ENCODE measurements at places on chromosomes 6 and 20.

GRCh38 chr6:166336847-166337246 lies 5.5 kb downstream of the SFT2D1 start:
- DNase-seq, result no peak

- DNase-seq, result no peak
These were observed 256.0 kb downstream of the LY86 start for GRCh38 chr6:6844530-6844929.

DNA sequence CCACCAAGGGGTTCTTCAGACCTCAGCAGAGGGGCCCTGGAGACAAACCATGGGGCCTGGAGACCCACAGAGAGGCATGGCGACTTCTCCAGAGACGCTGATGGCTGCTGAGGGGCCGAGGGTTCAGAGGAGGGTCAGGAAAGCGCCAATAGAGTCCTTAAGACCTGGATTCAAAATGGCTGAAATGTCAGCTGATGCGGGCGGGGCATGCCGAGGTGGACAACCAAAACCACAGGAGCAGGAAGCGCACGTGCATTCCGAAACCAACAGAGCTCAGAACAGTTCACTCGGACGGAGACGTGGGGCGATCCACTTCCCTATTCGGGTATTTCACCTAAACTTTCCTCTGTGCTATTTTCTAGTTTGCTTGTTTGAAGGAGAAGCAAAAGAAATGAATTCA lies 99.9 kb upstream of the RIN2 start:
- peak; percentile 43 for DNase-seq

DNA sequence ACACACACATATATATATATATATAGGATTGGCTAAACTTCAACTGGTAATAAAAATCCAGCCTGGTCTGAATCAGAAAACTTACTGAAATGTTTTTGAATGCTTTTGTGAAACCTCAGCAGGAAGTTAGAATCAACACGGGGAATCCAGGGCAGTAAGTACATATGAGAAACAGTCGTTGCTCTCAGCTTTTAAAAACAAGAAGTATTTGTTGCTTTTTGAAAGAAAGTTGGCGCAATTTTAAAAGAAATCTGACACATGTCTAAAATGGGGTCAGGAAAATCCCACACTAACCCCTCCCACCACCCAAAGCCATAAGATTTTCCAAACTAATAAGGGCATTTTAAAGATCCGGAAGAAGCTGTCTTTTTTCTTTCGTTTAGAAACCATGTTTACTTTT lies 11.5 kb upstream of the CCDC170 start:
- no peak for DNase-seq

DNA sequence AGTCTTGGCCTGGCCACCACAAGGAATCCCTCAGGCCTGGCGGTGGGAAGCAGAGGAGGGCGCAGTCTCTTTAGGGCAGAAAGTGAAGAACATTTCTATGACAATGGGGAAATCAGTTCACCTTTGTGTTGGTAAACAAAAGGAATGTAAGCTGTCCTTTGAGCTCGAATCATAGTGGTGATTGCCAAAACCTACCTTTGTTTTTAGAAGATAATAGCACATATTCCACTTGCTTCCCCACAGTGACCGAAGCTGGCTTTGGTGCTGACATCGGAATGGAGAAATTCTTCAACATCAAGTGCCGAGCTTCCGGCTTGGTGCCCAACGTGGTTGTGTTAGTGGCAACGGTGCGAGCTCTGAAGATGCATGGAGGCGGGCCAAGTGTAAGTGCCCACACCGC lies 144.1 kb downstream of the MTHFD1L start:
- DNase-seq, result no peak

GRCh38 chr20:40726776-40727175 lies 37.7 kb upstream of the MAFB start:
- DNase-seq, result no peak

GRCh38 chr6:38367231-38367630 lies 272.5 kb downstream of the BTBD9 start:
- DNase-seq, result no peak

DNA sequence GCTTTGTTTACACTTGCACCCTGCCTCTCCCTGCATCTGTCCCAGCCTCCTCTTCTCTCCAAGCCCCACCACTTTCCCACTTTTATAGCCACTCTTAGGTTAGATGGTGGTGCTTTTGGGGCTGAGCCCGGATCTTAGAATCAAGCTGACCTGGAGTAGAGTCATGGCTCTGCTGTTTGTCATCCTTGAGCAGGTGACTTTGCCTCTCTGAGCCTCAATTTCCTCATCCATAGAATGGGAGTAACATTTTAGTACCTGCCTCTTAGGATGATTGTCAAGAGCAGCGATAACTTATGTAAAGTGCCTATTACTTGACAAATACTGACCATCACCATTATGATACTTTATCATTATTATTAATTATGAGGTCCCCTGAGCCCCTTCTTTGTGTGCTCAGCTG lies 48.2 kb downstream of the CPNE5 start:
- DNase-seq, result no peak

GRCh38 chr20:41900201-41900691 lies 282.1 kb upstream of the CHD6 start:
- no peak for DNase-seq

DNA sequence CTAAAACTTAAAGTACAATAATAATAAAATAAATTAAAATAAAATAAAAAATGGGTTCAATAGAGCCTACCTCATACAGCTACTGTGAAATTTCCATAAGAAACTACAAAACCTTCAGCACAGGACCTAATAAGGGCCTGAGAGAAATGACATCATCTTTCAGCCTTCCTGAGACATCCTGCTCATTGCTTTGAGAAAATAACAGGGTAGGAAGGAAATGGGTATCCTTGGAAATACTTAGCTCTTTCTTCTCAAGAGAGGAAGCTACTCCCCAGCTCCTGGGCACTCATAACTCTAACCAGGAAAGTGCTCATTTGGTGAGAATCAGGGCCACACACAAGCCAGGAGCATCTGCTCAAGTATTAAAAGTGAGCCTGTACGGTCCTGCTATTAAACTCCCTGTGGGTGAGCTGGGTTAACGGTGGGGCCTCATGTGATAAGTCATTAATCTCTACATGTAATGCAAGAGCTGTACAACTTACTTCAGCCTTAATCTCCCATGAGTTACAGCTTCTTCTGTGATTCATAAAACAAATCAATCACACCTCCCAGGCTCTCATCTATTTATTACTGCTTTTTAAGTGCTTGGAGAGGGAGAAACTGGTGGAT lies 141.4 kb downstream of the MAFB start:
- DNase-seq, result no peak

- no peak for DNase-seq
These were observed 392 bp downstream of the PSMB8 start for GRCh38 chr6:32843331-32843978.

GRCh38 chr6:145383428-145383827 lies 351.9 kb downstream of the EPM2A start:
- DNase-seq, result no peak

- DNase-seq, result no peak
These were observed 257.4 kb downstream of the HTR1B start for GRCh38 chr6:77205936-77206335.

Measured in T-cell (primary cell).